Fibroblast of the conjunctiva (primary cell): ENCODE measurements at places on chromosomes 13 and 19.

- DNase-seq, result no peak
Observed at GRCh38 chr13:27137759-27138158, 33.9 kb downstream of the USP12 start.

GRCh38 chr19:19232261-19232721 lies 20.5 kb downstream of the NCAN start:
- DNase-seq, result no peak

DNA sequence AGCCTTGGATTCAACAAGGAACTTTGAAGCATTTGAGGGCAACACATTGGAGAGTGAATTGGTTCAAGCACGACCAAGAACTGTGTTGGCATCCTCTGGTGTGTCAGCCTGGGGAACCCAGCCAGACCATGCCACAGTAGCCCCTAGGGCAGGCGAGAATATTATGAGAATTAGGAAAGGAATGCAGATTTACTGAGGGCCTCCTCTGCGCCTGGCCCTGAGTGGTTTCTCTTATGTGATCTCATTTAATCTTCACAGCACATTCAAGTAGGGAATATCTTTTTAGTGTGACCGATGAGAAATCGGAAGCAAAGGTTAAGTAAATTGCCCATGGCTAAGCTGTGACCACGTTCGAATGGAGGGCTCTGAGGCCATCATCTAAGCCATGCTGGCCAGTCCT lies 15.3 kb upstream of the ERICH6B start:
- DNase-seq, result no peak

DNA sequence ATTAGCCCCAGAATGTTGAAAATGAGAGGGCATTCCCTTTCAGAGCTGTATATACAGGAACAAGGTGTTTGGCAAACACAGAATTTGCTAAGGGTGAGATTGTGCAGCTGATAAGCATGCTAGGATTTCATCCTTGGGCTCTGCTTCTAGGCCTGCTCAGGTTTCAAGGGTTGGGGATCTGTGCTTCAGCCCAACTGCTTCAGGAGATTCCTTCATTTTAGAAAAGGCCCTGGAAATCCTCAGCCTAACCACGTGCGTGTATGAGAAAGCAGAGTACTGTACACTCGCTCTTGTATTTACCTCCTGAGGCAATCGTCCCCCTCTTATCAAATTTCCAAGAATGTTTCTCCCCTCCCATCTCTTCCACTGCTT lies 291.6 kb upstream of the ARGLU1 start:
- DNase-seq, result no peak

DNA sequence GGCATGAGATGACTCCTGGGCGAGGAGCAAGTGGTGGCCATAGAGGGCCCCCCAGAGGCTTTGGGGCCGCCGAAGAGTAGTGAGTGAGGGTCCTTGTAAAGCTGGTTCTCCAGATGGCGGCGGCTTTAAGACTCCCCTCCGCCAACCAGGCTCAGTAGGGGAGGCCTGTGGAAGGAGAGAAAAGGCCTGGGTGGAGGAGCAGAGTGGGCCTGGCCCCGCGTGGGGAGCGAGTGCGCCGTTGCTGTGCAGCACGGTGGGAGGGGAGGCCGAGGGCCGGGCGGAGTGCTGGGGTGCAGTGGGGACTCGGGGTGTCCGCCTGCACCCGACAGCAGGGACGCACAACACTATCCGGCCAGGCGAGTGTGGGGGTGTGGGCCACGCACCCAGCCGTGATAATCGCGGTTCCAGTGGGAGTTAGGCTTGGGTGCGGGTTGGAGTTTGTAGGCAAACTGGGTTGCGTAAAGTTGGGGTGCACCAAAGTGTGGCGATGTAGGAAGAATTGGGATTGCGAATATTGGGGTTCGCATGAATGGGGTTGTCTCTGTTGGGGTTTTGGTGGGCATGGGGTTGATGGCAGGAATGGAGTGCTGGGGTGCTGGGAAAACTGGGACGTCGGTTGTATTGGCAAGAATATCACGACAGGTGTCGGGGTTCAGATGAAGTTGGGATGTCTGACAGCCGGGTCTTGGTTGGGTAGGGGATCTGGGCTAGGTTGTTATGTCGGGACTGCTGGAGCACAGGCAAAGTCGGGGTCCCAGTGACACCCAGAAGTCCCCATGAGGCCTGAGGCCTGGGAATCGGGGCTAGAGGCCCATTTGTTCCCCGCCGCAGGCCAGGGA lies 687 bp upstream of the CIRBP start:
- no peak for DNase-seq

GRCh38 chr13:106623799-106624460 lies 56.0 kb upstream of the ARGLU1 start:
- DNase-seq, result no peak

GRCh38 chr13:38518328-38518727 lies 168.5 kb upstream of the FREM2 start:
- DNase-seq, result no peak

DNA sequence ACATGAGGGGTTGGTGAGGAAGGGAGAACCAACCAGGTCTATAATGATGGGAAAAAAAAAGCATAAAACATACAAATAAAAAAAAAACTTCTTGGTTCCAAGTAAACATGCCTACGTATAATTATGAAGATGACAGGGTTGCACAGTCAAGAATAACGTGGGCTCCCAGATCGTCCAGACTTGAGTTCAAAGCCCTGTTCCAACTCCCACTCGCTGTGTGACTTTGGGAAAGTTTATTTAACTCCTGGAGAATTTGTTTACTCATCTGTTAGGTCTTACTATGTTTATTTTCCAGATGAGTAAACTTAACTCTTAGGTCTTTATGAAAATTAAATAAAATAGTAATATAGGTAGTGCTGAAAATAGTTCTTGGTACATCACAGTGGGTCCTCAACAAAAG lies 13.8 kb downstream of the STARD13 start:
- no peak for DNase-seq

DNA sequence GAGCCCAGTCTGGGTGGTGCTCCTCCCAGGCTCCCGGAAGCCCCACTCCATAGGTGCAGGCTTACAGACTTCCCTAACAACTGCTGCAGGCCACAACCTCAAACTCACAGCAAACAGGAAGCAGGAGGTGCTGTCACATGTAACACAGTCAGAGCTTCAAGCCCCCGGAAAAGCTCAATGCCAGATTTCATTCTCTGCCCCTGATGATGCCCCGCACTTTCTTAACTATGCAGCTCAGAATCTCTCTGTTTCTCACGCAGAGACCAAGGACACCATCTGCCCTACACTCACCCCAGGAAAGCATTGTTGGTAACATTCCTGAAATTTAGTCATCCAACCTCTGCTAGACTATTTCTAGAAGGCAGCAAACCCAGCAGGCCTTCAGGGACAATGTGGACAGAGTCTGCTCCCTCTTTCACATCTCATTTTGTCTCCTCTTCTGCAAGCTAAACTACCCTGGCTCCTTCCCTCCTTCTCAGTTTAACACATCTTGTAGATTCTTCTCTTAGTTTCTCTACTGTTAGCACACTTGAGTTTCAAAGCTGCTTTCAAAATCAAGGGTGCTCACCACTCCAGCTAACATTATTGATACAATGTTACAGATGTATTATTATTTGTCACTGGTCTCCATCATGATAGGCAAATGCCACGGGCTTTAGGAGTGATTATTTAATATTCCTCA lies 162.5 kb downstream of the KCTD12 start:
- peak; percentile 16 for DNase-seq

DNA sequence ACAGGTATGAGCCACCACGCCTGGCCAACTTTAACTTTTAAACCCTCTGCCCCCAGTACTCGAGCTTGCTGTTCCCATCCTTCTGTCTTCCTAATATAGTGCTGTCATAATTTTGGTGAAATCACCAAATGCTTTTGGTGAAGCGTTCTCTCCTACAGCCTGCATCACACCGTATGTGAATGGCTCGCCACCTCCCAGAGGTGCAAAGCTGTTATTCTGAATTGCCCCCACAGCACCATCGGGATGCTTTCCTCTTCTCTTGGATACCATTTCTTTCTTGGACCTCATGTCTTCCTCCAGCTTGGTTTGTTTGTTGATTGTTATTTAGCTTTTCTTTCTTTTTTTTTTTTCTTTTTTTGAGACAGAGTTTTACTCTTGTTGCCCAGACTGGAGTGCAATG lies 53.0 kb upstream of the XPO4 start:
- no peak for DNase-seq

- DNase-seq, result no peak
Observed at GRCh38 chr13:111865046-111865445, 201.9 kb upstream of the SOX1 start.

DNA sequence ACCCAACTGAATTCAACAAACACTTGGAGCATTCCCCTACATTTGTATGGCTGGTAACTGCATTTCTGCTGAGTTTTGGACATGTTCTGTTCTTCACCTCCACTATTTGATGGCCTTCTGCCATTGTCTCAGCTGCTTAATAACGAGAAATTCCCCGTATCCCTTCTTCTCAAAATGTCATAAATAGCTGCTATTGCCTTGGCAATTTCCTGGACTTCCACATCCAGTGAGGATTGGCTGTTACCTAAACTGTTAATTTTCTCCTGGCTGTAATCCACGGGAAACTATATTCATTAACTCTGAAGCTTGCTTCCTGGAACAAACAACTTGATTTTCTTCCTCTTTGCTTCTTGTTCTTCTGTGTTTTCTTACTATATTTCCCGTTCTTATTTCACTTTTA lies 69.5 kb upstream of the TDRD3 start:
- no peak for DNase-seq

DNA sequence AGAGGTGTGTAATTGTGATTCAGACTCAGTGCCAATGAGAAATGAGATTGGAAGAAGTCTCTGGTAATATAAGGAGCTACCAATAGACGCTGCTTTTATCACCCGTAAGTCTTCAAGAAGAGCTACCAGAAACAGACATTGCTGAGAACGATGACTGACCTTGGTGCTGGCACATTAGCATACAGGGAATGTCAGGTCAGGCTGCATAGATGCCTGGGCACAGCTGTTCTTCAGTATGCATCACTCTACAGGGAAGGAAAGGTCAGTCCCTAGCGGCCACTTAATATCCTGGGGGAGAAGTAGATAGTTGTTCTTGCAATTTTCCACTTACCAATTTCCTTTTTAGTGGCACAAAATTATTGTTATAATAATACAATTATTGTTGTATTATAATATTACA lies 380.4 kb downstream of the PCDH9 start:
- DNase-seq, result no peak

DNA sequence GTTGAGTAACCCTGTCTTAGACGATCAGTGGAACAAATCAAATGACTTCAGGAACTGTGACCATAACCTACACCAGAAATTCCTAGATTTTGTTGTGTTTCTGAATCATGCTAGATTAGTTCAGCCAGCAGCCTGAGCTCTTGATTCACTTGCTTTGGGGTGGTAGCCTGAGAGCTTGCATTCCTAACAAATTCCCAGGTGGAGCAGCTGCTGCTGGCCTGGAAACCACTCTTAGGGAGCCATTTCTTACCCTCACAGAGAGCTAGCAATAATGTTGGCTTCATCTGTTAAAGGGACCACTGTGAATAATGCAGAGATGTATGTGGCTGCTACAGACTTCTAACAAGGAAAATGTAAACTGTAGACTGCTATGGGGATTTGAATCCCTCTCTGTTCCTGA lies 388.1 kb upstream of the PRR20A start:
- no peak for DNase-seq

DNA sequence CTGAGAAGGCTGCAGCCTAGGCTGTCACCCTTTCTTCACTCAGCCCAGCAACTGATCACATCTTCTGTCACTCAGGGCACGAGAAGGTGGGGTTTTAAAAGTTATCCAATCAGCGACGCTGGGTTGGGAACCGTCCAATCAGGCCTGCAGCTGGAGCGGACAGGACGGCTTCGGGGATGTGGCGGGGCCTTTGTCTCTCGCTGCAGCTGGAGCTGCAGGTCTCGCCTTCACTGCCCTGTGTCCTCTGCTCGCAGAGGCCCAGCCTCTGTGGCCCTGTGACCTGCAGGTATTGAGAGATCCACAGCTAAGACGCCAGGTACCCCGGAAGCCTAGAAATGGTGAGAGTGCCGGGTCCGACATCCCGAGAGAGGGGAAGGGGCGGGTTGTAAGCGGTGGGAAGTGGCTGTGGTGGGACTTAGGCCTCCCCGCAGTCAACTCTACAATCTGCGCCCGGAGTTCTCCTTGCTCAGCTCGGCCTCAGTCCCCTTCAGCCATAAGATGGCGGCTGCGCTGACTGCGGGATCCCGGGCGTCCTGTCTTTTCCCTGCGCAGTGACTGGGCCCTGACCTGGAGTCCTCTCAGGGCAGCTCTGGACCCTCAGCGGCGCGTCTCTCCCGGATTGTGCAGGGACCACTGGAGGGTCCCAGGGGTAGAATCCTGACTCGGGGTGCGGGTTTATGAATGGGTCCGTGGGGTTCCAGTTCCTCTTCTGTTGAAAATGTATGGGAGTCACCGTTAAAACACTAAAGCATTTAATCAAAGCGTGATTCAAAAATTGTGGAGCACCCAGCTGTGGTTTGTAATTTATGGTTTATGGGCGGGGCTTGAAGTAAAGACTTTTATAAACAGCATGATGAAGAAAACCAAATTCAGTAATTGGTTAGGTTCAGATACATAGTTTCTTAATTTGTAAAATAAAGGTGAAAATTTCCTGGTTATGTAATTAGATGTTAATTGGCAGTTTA lies at the start of gene ZNF714:
ZNF714 (plus strand) TSS at position 193 of the 965 bp plus-strand sequence. CDS start 16,066 bp downstream, outside the sequence.
- DNase-seq, result peak; percentile 90

DNA sequence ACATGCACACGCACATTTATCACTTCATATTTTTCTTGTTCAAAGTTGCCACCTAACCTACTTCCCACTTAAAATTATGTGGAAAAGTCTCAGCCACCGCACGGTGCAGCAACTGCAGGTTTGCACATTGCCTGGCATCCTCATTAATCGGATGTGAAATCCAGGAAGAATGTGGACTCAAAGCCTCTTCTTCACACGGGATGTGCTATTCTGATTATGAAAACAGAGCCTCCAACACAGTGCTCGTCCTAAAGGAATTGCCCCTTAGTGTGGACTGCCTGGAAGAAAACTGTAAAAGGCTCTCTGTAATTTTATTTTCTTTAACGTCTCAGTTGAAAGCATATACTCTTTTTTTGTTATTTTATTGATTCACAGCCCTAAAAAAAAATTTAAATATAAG lies 1303.5 kb downstream of the EFNB2 start:
- no peak for DNase-seq

DNA sequence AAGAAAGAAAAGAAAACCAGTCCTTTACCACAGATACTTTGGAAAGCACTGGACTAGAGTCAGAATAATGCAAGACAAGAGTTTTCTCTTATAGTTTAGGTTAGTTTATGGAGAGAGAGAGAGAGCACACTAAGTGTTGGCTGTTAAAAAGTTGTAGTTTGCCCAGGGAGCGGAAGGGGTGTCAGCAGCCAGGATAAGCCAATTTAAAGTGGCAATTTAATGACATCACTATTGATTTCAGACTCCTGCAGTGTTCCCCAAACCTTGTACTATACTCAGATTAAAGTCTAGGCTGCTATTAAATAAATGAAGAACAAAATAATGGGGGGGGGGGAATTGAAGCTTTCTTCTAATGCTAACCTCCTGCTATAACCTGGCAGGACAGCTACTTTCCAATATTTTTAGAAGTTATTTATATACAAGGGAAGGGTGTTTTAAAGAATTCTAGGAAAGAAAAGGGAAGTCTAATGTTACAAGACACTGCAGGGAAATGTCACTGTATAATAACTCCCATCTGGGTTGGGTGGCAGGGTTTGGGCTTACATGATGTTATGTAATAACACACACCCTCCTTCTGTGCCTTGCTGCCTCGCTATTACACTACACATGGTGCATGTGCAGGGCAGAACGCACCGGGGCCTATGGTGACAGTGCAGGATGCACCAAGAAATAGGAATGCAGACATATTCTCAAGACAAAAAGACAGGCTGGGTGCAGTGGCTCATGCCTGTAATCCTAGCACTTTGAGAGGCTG lies 19.9 kb downstream of the TPT1 start:
- DNase-seq, result no peak

- DNase-seq, result no peak
Observed at GRCh38 chr13:51585696-51586095, 1.4 kb downstream of the WDFY2 start.

- no peak for DNase-seq
Observed at GRCh38 chr13:44118881-44119280, 239.2 kb downstream of the LACC1 start.
